ENCODE measurements at places on chromosomes 1 and 21.

- no peak for DNase-seq
Observed at GRCh38 chr1:93658188-93658587, 23.4 kb downstream of the BCAR3 start.

DNA sequence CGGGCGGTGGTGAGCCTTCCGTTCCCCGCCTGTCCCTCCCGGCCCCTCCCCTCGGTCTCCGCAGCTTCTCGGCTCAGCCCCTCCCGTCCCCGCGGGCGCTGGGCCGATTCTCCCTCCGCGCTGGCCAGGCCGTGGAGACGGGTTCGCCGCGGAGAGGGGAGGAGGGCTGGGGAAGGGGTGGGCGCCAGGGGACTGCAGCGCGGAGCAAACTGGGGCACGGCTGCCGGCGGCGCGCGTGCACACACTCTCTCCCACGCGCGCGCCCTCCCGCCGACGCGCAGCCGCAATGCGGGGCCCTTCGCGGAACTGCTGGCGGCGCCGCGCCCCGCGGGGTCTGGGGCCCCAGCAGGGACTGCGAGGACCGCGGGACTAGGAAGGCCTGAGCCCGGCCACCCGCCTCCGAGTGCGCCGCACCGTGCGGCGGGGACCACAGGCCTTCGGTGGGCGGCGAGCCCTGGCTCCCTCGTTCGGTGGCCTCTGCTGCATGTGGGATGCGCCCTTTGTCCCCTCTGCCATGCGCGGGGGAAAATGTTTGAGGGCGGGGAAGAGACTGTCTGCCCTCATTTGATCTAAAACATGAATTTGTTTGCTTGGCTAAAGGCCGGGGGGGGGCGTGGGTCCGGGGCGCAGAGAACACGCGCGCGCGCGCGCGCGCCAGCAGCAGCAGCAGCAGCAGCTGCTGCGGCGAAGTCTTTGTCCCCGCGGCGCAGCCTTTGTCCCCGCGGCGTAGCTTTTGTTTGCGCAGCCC is 90.7 kb upstream of the VAMP3 start:
- DNase-seq, result peak; percentile 86

GRCh38 chr1:153608742-153609584 is 4.0 kb downstream of the S100A16 start:
- DNase-seq, result peak; percentile 90

- no peak for DNase-seq
Observed at GRCh38 chr1:158716335-158716734, 4.2 kb downstream of the OR6K3 start.

DNA sequence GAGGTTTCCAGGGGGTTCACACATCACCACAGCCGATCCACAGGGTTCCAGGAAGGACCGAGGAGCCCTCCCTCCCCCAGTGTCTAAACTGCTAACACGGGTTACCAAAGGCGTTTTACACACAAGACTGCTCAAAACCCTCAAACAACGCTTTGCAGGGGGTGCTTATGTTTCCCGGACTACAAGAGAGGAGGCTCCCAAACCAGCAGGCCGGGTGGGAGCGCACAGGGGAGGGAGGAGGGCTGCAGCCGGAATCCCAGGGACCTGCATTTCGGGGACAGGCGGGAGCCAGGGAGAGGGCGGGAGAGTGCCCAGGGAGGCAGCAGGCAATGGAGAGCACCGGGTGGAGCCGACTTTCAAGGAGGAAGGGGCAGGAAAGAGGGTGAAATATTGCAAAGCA is 50.8 kb downstream of the ACBD3 start:
- no peak for DNase-seq

DNA sequence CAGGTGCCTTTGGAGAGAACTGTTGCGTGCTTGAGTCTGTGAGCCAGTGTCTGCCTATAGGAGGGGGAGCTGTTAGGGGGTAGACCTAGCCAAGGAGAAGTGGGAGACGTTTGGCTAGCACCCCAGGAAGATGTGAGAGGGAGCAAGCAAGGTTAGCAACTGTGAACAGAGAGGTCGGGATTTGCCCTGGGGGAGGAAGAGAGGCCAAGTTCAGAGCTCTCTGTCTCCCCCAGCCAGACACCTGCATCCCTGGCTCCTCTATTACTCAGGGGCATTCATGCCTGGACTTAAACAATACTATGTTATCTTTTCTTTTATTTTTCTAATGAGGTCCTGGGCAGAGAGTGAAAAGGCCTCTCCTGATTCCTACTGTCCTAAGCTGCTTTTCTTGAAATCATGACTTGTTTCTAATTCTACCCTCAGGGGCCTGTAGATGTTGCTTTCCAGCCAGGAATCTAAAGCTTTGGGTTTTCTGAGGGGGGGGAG is 2.4 kb downstream of the BTG2 start:
- no peak for DNase-seq

DNA sequence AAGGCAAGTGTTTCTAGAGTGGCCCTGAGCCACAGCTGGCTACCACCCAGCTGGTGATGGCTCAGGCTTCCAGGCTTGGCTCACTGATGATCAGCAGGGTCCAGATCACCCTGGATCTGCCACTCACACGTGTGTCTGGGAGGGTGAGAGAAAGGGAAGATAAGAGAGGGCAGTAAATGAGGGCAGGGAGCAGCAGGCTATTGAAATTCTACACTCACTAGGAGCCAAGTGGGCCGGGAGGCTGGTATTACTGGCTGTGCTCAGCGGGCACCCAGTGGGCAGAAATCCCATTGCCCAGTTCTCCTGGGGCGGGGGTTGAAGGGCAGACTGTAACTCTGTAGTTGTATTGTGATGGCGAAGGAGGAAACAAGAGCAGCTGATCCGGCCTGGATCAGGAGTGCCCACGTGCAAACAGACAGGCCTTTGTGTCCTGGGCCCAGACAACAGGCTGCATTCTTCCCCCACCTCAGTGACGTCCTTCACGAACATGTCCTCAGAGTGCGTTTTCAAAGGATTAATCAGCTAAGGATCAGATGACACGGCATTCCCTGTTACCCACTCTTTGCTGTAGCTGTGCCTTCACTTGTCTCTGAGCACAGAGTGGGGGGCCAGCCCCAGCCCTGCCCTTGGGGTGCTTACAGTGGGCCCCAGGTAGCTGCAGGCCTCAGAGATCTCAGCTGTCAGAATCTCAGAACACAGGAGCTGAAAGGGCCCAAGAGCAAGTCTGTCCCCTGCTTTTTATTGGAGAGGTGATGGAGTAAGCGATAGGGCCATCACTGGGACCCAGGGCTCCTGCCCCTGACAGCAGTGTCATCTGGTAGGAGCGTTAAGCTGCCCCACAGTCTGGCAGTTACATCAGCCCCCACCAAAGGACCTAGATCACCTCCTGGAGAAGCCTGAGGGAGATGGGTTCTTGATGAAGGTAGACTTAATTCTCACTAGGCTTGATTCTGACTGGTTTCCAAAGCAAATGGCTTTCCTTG is 60.5 kb downstream of the ATP1A1 start:
- peak; percentile 29 for DNase-seq
